ENCODE measurements at places on chromosomes 12 and 14.
A peak's percentile ranks its signal among the peaks of the same experiment; 100 is the strongest.

GRCh38 chr12:103930787-103931735, 851 bp downstream of the HSP90B1 start:
- DNase-seq, result peak; percentile 43

- DNase-seq, result no peak
These were observed 83.6 kb downstream of the PPFIBP1 start for GRCh38 chr12:27607591-27607990.

DNA sequence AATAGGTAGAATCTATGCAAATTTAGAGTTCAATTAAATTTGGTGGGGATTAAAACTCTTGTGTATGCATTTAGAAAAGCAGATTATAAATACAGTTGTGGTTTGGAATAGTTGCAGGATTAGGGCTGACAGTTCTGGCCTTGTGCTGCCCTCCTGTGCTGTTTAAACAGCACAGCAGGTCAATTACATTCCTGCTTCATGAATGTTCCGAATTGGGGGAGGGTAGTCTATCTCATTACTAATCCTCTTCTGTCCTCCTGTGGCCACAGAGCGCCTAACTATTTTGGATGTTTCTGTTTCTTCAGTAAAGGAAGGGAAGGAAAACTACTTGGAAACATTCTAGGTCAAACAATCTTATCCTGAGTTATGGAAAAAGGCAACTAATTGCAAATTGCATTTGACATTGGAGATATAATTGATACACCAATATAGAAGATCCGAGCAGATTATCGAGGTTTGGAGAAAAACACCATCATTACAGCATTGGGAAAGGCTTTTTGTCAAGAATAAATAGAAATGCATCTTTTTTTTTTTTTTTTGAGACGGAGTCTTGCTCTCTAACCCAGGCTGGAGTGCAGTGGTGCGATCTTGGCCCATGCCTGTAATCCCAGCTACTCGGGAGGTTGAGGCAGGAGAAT, 8.7 kb upstream of the GPR19 start:
- DNase-seq, result peak; percentile 56

DNA sequence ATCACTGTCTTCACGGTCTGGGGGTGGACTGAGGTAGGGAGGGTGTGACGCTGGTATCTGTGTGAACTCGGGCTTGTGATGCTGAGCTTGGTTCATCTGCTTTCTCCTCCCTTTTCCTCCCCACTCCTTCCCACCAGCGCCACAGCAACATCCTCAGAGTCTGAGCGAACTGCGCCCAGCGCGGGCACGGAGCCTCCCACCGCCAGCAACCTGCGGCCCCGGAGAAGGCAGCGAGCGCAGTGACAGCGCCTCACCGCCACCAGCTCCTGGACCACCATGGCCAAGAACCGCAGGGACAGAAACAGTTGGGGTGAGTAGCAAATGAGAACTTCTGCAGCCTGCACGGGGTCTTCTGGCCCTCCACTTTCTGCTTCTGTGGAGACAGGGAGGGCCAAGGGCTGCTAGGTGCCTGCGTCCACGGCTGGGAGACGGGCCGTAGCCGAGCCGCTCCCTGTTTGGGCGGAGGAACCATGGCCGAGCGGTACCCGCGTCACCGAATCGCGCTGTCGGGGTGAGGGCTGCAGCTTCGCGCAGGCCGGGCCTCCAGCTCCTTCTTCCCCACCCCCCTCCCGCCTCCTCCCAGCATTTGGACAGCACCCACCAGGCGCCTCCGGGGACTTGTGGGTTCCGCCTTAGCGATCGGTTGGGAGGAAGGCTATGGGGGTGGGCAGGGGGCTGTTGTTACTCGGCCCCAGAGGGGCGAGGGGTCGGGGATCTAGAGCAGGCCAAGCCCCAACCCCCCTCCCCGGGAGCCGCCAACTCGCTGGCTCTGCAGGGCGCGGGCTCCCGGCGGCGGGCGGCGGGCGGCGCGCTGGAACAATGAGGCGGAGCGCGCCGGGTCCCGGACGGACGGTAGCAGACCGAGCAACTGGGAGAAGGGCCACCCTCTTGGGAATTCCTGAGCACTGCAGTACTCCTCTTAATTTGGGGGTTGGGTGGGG, at the start of gene ATL1:
ATL1 (plus strand) TSS at position 156 of the 941 bp plus-strand sequence; CDS start at position 277, 121 bp downstream.
- peak; percentile 51 for DNase-seq

DNA sequence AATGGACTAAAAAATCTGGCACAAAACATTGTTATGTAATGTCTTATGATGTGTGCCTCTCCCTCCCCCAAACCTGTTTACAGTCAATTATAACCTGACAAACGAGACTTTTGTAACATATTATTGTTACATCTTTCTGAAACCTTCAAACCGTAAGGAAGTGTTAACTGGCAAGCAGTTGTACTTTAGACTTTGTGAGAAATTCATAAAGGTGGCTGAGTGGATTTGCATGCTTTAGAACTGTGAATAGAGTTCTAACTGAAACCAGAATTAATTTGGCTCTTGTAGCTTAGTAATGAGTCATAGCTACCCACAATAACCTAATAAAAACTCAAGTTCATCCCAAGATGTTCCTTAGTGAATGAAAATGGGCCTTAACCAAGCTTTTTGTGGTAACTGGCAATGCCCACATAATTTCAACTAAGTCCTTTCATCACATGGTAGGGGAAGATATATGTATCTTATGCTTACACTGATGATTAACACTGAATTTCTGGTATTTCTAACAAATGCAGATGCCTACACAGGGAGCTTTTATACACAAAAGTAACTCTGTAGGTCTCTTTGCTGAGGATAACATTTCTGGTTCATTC, 29.7 kb downstream of the RAD9B start:
- no peak for DNase-seq

- DNase-seq, result no peak
These were observed 253.8 kb upstream of the GARIN6 start for GRCh38 chr12:99393763-99394162.

DNA sequence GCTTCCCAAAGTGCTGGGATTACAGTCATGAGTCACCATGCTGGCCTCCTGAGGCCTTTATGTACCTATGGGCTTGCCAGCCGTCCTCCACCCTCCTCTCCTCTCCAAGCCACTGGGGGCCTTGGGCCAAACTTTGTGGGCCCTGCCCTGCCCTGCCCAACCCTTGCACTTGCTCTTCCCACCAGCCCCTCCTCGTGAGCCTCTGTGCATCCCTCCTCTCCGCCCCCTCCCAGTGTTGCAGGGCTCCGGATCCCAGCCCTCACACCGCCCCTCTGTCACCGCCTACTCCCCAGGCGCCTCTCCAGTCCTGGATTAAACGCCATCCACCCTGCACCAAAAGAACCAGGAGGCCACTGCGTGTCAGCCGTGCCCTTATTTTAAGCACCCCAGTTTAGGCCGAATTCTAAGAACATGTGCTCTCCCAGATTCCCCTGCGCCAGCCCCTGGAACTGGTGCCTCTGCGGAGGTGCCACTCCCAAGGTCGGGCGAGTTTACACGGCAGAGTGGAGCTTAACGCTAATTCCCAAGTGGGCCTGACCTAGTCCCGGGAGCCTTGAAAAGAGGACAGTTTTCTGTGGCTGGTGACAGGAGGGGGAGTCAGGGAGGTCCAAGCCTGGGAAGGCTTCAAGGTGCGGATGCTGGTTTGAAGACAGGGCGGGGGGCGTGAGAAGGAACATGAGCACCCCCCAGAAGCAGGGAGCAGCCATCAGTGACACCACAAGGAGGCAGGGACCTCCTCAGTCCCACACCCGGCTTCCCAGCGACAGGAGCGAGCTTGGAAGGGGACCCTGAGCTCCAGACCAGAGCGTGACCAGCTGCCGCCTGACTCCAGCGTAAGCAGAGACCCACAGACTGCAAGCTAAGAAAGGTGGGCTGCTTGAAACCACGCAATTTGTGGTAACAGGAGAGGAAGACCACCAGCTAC, 21.2 kb upstream of the CDCA4 start:
- no peak for DNase-seq

- DNase-seq, result no peak
These were observed 19.3 kb upstream of the TUBA1A start for GRCh38 chr12:49208146-49208545.

- no peak for DNase-seq
These were observed 2.7 kb downstream of the GPR65 start for GRCh38 chr14:88007608-88008007.

- DNase-seq, result peak; percentile 44
These were observed 30.3 kb downstream of the DMAC2L start for GRCh38 chr14:50342221-50343078.

GRCh38 chr12:79402606-79403005, 288.2 kb downstream of the PAWR start:
- no peak for DNase-seq

GRCh38 chr12:54704202-54704601, 56.0 kb upstream of the DCD start:
- no peak for DNase-seq

- no peak for DNase-seq
These were observed 178.6 kb downstream of the SNAPC1 start for GRCh38 chr14:61940666-61941420.

DNA sequence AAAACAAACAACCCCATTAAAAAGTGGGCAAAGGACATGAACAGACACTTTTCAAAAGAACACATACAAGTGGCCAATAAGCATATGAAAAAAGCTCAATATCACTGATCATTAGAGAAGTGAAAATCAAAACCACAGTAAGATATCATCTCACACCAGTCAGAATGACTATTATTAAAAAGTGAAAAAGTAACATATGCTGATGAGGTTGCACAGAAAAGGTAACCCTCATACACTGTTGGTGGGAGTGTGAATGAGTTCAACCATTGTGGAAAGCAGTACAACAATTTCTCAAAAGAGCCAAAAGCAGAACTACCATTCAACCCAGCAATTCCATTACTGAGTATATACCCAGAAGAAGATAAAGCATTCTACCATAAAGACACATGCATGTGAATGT, 18.2 kb downstream of the PDE6H start:
- no peak for DNase-seq

DNA sequence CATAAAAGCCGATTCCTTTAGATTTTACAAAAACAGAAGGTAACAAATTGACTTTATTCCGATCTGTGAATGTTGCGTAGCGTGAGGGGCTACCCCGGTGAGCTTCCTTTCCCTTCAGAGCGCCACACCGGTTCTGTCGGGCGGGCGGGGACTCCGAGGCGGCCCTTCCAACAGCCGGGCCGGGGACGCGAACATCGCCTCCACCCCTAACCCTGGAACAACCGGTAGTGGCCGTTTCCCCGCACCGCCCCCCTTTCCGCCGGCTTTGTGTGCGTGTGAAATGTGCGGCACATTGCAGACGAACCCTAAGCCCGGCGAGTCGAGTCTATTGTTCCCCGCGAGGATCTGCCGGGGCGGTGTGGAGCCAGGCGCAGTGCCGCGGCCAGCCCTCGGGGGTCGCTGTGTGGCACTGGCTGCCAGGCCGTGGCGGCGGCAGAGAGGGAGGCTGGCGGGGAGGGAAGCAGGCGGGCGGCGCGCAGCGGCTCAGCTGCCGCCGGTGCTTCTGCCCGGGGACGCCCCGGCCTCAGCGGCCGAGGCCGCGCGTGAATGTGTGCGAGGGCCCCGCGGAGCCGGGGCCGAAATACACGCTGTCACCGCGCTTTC, 775 bp upstream of the ARID2 start:
- DNase-seq, result peak; percentile 98

DNA sequence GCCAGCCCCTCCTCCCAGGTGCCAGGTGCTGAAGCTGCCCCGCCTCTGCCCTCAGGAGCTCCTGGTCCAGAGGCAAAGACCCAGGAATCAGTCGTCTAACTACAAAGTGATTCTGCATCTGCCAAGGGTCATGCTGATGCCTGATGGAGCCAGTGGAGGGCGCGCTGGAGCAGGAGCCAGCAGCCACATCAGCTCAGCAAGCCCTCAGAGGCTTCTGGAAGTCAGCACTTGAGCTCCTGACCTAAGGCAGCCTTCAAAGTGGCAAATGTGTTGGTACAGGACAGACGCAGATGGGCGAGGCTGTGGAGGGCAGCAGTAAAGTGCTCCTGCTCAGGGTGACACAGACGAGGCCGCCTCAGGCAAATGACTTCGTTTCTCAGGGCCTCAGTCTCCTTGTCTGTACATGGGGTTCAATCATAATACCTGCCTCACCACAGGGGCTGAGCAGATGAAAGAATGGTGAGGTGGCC, 10.9 kb downstream of the C12orf43 start:
- DNase-seq, result no peak

- no peak for DNase-seq
These were observed 48.1 kb downstream of the KCNA1 start for GRCh38 chr12:4957761-4958160.

- no peak for DNase-seq
These were observed 146.1 kb downstream of the PAX9 start for GRCh38 chr14:36807727-36808126.

GRCh38 chr14:95314609-95315008, 5.1 kb downstream of the CLMN start:
- DNase-seq, result no peak

Measured in naive B cell (primary cell).